ENCODE measurements at places on chromosomes 12 and 14.

DNA sequence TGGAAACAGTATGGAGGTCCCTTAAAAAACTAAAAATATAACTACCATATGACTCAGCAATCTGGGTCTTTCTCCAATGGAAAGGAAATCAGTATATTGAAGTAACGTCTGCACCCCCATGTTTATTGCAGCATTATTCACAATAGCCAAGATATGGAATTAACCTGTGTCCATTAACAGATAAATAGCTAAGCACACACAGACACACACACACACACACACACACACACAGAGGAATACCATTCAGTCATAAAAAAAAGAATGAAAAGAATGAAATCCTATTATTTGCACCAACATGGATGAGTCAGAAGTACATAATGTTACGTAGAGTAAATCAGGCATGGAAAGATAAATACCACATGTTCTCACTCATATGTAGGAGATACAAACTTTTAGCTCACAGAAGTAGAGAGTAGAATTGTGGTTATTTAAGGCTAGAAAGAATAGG lies 4.7 kb downstream of the KLRK1 start:
- DNase-seq, result peak; percentile 77

- no peak for DNase-seq
Observed at GRCh38 chr12:132806857-132807256, 21.8 kb downstream of the GOLGA3 start.

GRCh38 chr14:23896609-23897153 lies 56.9 kb upstream of the DHRS4 start:
- no peak for DNase-seq

DNA sequence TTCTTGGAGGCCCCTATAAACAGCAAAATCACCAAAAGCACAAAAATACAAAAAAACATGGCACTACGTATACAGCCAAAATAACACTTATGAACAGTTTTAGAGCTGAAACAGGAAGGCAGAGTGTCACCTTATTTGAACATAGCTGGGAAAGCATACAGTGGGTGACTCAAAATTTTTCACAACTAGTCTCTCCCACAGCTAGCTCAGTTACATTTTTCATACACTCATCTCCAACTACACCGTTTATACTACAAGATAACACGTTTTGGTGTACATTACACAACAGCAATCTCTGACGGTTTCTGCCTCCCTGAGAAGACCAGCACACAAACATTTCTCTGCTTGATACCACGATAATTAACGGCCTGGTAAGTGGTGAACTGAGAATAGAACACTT lies 2.9 kb downstream of the RAD52 start:
- peak; percentile 73 for DNase-seq

GRCh38 chr12:11543457-11544158 lies 105.9 kb upstream of the ETV6 start:
- DNase-seq, result peak; percentile 55

GRCh38 chr12:108854451-108855283 lies 2.7 kb downstream of the SSH1 start:
- peak; percentile 100 for DNase-seq

DNA sequence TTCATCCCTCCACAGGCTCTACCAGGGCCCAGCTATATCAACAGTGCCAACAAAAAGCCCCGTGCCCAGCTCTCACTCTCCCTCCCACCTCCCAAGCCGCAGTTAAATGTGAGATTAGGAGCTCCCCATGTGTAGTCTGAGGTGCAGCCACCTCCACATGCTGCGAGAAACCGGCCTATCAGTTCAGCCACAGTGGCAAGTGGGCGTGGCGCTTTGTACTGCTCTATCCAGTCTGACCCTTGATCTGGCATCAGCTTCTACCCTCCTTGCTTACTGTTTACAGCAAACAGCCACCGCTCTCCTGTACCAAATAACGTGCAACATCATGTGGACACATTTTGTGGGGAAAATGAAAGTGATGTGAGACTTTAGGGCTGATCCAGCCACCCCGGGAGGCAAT lies 1.7 kb downstream of the PLEK2 start:
- no peak for DNase-seq

DNA sequence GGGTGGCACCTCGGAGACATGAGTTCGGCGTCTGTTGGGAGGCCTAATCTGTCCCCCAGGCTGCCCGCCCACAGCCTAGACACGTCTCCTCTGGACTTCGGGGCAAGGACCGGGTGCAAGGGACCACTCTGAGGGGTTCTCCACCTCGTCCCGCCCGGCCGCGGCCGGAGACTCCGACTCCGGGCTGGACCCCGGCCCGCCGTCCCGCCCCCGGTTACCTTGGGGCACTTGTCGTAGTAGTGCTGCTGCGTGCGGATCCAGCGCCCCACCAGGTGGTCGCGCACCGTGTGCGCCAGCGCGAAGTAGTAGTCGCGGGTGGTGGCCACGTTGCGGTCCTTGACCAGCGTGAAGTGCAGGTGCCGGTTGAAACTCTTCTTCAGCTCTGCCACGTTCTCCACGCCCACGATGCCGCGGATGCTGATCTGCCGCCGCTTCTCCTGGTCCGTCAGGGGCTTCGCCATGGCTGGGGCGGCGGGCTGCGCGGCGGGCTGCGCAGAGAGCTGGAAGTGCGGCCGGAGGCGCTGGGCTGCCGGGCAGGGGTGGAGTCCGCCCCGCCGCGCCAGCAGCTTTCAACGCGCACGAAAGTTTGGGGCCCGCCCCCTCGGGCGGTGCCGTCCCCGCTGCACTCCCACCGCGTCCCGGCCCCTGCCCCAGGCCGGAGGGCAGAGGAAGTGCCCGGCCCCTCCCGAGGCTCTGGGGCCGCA lies at the start of gene PYGL:
TSS of gene PYGL (minus strand) at position 541 of the 704 bp plus-strand sequence. CDS start at position 461, 80 bp downstream.
- DNase-seq, result peak; percentile 78

GRCh38 chr12:101670007-101670671 lies 27.3 kb upstream of the CHPT1 start:
- peak; percentile 58 for DNase-seq

DNA sequence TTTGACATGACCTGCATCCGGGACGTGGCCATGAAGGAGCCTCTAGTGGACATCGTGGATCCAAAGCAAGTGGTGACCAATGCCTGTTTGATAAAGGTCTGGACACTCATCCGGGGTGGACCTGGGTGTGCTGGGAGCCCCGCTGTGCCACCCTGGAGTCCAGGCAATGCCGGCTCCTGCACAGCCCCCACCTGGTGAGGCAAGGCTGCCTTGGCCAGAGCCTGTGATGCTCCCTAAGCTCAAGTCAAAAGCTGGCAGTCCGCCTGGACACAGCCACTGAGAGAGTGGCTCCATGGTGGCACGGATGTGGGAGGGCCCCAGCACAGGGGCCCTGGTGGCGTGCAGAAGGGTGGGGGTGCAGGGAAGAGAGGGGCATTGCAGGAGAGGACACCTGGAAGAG lies 85.9 kb downstream of the PRMT8 start:
- DNase-seq, result no peak

GRCh38 chr14:92747701-92748258 lies 647 bp downstream of the LGMN start:
- DNase-seq, result peak; percentile 65

DNA sequence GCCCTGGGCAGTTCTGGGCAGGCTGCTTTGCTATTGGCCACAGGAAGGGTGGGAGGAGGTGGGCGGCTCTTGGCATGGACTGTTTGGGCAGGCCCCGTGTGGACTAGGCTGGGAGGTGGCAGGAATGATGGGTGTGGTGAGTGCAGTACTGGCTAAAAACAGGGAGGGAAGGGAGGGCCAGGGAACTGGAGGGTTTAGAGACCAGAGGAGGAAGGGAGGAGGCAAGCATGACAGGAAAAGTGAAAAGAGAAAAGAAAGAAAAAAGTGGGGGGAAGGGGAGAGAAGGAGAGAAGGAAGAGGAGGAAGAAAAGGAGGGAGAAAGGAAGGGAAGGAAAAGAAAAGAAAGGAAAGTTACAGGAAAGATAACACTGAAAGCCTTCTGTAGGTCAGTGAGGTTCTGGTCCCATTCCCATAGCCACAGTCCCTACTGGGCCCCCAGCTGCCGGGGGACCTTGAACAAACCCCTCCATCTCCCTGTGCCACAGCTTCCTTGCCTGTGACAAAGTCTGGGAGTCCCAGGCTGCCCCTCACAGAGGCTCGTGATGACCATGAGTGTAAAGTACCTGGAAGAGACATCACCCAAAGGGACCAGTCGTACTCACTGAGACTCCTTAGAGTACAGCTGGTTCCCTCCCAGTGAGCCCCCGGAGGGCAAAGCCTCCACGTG lies 1.1 kb upstream of the C14orf132 start:
- DNase-seq, result peak; percentile 2

- DNase-seq, result no peak
Observed at GRCh38 chr14:68890173-68890931, 88.8 kb downstream of the ACTN1 start.

- peak; percentile 62 for DNase-seq
Observed at GRCh38 chr14:47555333-47555732, 120.1 kb downstream of the MDGA2 start.

- no peak for DNase-seq
Observed at GRCh38 chr14:61203081-61203753, 77.9 kb downstream of the TMEM30B start.

- no peak for DNase-seq
Observed at GRCh38 chr12:13769966-13770365, 211.4 kb downstream of the GRIN2B start.

GRCh38 chr12:9114946-9115345 lies 773 bp downstream of the A2M start:
- DNase-seq, result no peak

- no peak for DNase-seq
Observed at GRCh38 chr12:2794191-2794735, 507 bp upstream of the FKBP4 start.

- no peak for DNase-seq
Observed at GRCh38 chr12:116314477-116314876, 37.0 kb upstream of the MED13L start.

DNA sequence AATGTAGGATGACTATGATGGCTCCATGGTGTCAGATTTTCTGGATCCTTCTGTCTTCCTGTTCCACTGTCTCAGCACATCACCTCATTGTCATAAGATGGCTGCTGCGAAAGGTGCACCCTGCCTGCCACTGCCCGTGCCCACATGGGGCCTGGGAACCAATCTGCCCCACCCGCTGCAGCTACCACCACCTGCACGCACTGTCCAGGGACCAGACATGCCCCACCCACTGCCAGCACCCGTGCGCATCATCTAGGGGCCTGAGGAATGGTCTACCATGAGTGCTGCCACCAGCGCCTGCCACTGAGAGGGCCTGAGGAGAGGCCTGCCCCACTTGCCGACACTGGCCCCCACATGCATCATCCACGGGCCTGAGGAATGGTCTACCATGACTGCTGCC lies 23.8 kb downstream of the CYP46A1 start:
- no peak for DNase-seq

- DNase-seq, result no peak
Observed at GRCh38 chr14:97485201-97485600, 688.0 kb downstream of the VRK1 start.

DNA sequence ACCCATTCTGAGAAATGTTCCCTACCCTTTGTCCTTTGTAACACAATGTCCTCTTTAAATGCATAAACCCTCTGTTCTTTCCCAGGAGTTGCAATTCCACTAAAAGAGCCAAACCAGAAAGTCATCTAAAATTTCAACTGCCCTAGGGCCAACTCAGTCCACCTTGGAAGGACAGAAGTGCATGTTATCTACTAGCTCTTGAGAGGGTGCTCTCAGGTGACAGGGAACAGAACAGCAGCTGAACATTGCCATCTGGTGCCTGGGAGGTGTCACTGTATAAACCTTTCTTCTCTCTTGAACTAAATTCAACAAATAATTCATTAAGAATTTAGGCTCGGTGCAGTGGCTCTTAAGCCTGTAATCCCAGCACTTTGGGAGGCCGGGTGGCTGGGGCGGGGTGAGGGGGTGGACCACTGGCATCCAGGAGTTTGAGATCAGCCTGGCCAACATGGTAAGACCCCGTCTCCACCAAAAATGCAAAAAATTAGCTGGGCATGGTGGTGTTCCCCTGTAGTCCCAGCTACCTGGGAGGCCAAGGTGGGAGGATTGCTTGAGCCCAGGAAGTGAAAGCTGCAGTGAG lies 10.3 kb upstream of the FERMT2 start:
- DNase-seq, result peak; percentile 70

DNA sequence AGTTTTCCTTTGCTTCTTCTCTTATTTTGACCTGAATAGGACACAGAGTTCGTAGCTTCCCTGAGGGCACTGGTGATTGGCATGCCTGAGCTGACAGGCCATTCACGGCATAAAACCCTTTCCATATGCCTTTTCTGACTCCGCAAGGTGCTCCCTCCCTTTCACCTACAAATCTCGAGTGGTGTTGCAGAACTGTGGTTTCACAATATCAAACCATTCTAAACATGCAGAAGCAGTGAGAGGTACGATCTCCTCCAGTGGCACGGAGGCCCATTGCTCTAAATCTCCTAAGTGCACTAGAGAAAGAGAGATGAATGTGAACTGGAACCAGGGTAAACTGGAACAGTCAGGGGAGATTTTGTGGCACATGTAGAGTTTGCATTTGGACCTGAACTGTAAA lies 23.9 kb downstream of the CLSTN3 start:
- DNase-seq, result no peak

- no peak for DNase-seq
Observed at GRCh38 chr14:94424371-94424770, 28.2 kb downstream of the SERPINA11 start.

DNA sequence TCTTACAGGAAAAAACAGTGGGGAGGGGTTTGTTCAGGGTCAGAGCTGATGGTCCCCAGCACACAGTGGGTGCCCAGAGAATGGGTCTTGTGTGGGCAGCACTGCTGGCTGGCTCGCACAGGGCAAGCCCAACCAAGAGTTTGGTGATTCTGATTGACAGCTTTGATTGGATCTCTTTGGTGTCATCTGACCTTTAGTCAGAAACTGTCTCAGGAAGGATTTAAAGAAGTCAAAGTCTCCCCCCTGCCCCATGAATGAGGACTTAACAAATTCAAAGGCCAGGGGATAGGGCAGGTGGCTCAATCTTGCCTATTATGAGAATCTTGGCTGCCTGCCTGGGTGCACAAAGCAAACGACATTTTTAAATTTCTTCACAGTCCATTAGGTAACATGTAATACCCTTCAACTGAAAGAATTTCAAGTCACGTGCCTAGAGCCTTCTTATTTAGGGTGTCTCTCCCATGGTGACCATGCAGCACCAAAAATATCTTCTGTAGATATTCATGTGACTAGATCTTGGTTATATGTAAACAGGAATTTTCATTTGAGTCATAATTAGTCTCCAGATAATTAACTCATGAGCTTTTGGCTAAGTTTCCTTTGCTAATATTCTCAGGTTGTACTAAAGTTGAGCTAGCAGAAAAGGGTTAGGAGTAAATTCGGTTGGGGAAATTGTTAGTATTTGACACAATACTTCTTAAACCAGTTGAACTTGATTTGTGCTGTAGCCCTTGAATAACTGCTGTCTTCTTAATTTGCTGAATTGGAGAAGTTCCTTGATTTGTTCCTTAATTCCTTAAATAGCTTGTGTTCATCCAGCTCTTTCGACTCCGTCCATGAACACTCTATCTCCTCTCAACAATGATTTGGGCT lies 54.5 kb upstream of the HECTD1 start:
- peak; percentile 34 for DNase-seq

GRCh38 chr12:52975204-52975603 lies 26.3 kb downstream of the KRT18 start:
- DNase-seq, result peak; percentile 85

GRCh38 chr12:27979145-27979544 lies 6.6 kb upstream of the PTHLH start:
- DNase-seq, result no peak

All from mesenchymal stem cell (in vitro differentiated cells and primary cell).